ENCODE measurements at places on chromosomes 12 and 14.

DNA sequence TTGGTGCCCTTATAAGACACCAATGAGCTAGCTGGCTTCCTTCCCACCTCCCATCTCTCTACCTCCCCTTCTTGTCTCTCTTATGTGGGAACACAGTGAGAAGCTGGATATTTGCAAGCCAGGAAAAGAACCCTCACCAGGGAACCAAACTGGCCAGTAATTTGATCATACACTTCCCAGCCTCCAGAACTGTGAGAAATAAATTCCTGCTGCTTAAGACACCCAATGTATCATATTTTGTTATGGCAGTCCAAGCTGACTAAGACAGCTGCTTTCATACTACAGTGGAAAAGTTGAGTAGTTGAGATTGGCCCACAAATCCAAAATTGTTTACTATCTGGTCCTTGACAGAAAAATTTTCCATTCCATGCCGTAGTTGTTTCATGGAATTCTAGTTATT lies 269.0 kb downstream of the KCNH5 start:
- no peak for DNase-seq

DNA sequence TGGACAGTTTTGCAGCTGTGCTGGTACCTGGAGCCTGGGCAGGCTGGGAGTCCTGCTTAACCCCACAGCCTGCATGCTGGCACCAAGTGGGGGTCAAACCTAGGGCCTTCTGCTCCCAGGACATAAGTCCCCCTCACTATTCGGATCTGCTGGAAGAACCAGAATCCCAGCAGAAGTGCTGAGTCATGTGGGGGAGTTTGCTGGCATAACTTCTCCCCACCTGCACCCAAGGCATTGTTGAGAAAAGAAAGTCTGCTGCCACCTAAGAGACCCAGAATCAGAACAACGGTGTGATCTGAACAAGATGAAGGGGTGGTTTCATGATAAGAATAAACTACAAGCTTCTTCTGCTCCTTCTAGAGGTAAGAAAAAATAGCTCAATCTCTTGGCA lies 102.7 kb downstream of the RBM19 start:
- DNase-seq, result no peak

DNA sequence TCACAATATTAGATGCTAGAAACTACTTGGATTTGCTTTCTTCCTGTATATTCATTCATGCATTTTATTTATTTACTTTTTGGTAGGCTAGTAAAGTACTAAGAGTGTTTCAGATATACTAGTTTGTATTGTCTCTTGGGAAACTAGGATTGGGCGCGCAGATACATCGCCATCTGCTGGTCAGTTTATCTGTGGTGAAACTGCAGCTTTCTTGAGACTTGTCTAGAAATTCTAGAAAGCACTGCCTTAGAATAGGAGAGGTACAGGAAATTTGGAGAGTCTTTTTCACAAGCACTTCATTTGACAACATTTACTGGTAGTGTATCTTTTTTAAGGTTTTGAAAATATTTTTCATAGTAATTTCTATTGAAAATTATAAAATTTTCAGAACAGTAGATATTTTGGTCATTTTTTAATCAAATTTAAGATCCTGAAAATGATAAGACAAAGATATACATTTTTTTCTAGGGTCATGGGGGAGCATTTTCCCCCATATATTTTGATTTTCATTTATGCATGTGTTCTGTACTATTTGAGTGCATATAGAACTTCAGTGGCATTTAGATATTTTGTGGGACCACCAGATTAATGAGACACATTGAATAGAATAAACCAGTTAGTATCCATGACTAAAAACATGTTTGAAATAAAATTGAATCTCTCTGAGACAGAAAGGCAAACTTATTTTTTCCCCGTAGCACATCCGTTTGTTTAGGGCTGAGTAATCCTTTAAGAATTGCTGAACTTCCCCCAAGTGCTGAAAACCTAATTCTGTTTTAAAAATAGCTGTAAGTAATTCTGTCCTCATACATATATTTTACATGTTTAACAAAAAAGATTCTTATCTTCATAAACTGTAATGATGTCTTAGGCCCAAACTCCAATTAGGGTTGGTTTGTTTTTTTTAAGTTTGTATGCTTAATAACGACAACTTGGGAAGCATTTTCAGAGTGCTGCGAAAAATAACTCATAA lies 44.5 kb downstream of the SLC38A6 start:
- DNase-seq, result peak; percentile 49

DNA sequence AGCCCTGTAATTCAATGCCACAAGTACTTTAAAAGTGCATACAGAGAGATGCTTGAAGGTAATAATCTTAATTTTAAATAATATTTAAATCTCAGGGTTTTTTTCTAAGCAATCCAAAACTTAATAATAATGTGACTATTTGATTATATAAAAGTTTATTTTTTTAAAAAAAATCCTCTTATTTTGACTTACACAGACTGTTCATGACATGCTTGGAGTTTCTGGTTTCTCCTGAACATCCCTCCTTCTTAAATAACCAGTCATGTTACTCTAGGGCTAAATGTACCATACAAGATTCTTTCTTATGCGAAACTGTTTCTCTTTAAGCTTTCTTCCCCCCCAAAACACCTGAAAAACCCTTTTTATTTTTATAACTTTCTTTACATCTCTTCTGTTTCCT lies 58.2 kb upstream of the SLC2A13 start:
- no peak for DNase-seq

DNA sequence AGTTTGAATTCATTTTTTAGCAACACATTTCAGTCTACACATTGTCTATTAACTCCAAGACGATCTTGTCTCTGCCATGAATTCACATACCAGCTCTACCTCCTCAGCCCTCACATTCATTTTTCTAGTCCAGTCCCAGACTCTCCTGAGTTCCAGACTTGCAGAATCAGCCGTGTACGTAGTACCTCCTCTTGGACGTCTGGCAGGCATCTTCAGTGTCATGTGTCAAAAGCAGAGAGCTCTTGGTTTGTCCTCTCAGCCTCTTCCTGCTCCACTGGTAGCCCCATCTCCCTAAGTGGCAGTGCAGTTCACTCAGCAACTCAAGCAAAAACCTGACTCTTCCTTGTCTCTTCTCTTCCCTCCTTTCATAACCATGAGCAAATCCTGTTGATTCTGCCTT lies 14.5 kb upstream of the TCTN2 start:
- no peak for DNase-seq

DNA sequence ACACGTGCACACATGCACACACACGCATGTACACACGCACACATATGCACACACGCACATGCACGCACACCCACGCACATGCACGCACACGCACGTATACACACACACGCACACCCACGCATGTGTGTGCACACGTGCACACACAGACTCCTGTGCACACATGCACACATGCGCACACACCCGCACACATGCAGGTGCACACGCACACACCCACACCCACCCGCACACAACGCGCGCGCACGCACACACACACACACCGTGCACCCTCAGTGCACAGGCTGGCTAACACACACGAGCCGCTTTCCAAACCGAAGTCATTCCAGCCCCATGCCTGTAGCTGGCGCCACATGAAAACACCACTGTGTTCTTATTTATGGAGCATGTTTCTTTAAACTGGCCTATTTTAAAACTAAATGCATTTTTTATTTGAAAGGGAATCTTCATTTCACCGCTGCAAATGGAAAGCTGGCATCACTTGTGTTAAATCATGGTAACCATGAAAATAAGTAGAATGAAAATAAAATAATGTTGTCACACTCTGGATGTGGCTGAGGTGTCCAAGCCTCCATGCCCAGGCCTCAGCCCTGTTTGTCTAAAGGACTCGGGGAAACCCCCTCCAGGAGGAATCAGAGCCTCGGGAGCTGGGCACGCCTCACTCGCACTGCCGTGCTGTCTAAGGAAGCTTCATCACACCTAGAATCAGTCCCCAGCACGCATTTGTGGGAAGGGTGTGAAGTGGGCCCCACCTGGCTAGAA lies 45.1 kb downstream of the GALNT9 start:
- DNase-seq, result no peak

- no peak for DNase-seq
These were observed 16.3 kb downstream of the ALX1 start for GRCh38 chr12:85296362-85296761.

GRCh38 chr14:102548616-102549240 lies 39.2 kb upstream of the ANKRD9 start:
- no peak for DNase-seq

DNA sequence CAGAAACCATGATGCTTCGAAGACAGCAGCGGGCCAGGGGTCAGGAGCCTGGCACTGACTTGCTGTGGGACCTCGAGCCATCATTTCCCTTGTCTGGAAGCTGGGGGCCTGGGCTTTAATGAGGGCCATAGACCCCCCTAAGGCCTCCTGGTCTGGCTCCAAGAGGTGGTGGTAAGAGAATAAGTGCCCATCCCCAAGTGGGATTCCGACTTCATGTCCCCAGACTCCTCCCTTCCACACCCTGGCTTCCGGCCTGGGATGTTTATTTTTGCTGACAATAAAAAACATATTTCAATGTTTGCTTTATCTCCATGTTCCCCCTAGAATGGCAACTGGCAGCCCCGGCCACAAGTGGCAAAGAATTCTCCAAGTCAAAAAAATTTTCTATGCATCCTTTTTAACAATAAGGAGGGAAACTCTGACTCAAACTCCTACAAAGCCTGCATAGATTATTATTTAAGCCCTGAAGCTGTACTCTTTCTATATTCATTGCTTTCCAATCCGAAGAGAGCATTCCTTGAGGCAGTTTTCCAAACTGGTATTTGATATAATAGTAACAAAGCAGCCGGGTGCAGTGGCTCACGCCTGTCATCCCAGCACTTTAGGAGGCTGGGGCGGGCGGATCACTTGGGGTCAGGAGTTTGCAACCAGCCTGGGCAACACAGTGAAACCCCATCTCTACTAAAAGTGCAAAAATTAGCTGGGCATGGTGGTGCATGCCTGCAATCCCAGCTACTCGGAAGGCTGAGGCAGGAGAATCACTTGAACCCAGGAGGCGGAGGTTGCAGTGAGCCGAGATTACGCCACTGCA lies 84.0 kb downstream of the ITPK1 start:
- no peak for DNase-seq

GRCh38 chr14:27409944-27410343 lies 812.1 kb upstream of the NOVA1 start:
- no peak for DNase-seq

- DNase-seq, result peak; percentile 69
These were observed 79.3 kb downstream of the SSPN start for GRCh38 chr12:26274441-26275312.

DNA sequence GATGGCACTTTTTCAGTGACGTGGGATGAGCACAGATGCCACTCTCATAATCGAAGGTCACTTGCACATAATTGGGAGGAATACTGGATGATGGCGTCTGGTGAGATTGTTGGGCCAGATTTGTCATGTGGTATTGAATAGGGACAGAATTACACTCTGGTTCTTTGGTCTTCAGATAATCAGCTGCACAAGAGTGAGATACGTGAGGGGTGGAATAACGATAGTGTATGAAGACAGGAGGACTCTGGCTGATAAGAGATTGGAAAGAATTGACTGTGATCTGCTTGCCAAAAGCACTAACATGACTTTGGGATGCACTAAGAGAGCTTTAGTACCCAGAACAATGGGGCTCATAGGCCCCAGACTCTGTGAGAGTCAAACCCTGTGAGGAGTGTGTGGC lies 7.0 kb upstream of the RABGGTA start:
- no peak for DNase-seq

DNA sequence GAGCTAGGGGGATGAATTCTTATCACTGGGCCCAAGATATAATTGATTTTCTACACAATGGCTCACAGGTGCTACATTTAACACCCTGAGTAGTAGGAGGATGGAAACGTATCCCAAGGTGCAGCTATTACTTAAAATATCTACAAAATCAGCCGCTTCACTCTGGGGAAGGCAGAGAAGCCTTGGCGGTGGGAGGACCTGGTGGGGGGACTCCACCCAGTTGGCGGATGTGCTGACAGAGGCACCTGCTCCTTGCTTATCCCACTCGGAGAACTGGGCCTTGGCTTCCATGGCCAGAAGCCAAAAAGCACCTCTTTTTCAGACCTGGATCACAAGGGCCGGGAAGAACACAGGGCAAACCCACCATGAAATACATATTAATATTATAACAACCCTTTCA lies 106.3 kb downstream of the OTX2 start:
- no peak for DNase-seq

GRCh38 chr12:45727980-45728629 lies 1.4 kb upstream of the ARID2 start:
- DNase-seq, result no peak

DNA sequence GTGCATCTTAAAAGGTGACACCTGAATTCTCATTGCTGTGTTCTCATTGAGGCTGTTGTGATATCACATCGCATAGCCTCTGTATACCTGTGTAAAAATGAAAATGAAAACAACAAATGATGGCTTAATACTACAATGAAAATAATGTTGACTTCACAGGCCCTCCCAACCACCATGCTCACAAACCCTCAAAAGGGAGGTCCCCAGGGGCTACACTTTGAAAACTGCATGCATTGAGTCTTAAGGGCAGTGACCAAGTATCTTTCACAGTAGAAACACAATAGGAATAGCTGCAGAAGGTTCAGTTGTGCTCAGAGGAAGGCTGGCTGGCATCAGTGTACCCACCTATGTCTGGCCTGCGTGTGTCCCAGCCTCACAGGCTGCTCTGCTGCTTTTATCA lies 27.6 kb upstream of the KCNK13 start:
- no peak for DNase-seq

- DNase-seq, result no peak
These were observed 8.8 kb downstream of the DENND5B start for GRCh38 chr12:31582155-31582554.

- peak; percentile 55 for DNase-seq
These were observed 92.1 kb upstream of the FZD10 start for GRCh38 chr12:130070126-130070611.

DNA sequence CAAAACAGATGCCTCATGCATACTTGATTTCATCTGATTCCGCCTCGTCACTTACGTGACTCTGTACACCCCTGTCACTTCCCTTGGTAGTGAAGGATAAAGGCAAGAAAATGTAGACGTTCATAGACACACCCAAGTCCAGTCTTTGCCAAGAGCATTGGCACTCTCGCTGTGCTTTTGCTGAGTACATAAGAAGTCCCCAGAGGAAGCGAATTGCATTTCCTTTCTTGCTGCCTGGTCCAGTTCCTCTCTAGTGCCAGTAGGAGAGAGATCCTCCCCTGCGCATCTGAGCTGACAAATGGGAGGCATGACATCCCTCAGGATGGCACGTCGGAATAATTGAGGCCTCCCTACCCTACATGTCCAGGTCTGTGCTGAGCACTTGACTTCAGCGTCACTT lies 21.3 kb upstream of the RIN3 start:
- DNase-seq, result no peak

- DNase-seq, result no peak
These were observed 72.3 kb downstream of the LRIG3 start for GRCh38 chr12:58847901-58848600.

GRCh38 chr14:39469094-39469710 lies 37.0 kb upstream of the FBXO33 start:
- peak; percentile 55 for DNase-seq

GRCh38 chr12:70002912-70003255 lies 177.9 kb downstream of the MYRFL start:
- no peak for DNase-seq

GRCh38 chr14:53896726-53897125 lies 59.9 kb downstream of the BMP4 start:
- no peak for DNase-seq

GRCh38 chr12:14185427-14186192 lies 179.9 kb upstream of the ATF7IP start:
- peak; percentile 34 for DNase-seq

Measured in BE2C (cell line).